Stimulated activated naive CD4-positive, alpha-beta T cell treated with Interleukin-2 at 50 U/mL for 16 hours (primary cell): ENCODE measurements at places on chromosomes 12 and 14.

GRCh38 chr14:39447175-39447661 lies 15.0 kb upstream of the FBXO33 start:
- DNase-seq: no peak

DNA sequence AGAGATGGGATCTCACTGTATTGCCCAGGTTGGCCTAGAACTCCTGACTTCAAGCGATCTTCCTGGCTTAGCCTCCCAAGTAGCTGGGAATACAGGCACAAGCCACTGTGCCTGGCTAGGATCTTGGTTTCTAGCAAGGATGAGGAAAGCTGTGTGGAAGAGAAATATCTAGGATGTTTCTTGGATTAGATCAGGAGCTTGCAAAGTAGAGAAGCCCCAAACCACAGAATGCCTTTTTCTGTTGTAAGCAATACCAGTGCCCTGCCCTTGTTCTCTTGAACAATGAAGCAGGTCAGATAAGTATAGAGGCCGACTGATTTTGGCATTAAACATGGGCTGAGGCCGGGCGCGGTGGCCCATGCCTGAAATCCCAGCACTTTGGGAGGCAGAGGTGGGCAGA lies 44.3 kb upstream of the STRN3 start:
- DNase-seq: no peak

GRCh38 chr12:2825132-2825531 lies 9.7 kb downstream of the NRIP2 start:
- DNase-seq: no peak

GRCh38 chr12:96237465-96238077 lies 43.4 kb downstream of the ELK3 start:
- peak; percentile 63 for DNase-seq

GRCh38 chr12:7695237-7695560 lies 376 bp downstream of the GDF3 start:
- DNase-seq: no peak

DNA sequence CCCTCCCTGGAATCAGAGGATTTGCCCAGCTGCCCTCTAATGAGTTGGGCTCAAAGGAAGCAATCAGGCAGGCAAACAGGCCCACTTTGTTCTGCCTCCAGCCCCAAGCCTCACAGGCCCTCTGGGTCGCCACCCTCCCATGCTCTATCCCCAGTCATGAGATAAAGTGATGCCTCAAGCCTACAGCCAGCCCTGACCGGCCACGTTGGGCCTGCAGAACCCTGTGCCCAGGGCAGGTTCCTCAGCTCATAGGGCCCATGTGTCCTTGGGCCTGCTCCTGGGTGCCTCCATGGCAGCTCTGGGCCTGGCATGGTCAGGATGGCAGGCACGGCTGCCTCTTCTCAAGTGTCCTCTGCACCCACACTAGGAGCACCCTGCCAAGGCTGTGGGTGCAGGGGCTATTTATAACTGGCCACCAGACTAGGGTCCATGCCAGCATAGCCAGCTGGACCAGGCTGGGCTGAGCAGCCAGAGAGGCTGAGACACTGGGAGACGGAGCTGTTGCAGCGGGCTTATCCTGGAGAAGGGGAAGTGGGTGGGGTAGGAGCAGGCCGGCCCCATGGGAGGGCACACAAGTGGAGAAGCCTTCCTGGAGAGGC lies 20.2 kb downstream of the HDAC7 start:
- no peak for DNase-seq

- no peak for DNase-seq
Observed at GRCh38 chr12:12197128-12197527, 69.7 kb downstream of the LRP6 start.

DNA sequence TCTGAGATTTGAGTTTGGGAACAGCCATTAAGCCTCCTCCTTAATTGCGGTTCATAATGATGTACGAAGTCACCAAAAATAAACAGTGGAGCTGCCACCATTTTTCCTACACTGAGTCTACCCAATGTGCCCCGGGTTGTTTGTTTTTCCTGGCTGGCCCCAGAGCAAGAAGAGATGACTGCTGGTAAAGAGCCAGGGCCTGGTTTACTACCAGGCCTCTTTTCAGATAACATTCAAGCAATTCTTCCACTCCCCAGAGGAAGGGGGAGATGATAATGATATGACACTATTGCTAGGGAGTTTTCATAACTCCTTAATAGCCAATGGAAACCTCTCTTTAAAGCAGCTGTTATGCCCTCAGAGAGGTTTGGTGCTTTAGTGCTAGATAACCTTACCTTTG lies 42.3 kb downstream of the BRAP start:
- no peak for DNase-seq

GRCh38 chr12:53219956-53220693 lies 11.9 kb downstream of the RARG start:
- peak; percentile 85 for DNase-seq

GRCh38 chr12:57455374-57456144 lies 452 bp downstream of the INHBE start:
- no peak for DNase-seq

DNA sequence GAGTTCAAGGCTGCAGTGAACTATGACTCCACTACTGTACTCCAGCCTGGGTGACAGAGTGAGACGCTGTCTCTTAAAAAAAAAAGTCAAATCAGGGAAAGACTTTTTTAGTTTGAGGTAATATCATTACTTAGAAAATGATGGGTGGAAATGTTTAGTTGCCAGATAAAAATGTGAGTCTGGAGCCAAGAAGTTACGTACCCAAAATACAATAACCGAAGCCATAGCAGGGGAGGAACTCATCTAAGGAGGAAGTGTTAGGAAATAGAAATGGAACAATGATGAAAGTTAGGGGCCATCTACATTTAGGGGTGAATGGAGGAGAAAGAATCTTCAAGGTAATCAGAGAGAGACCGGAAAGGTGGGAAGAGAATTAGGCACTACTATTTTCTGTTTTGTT lies 98.8 kb downstream of the DACT1 start:
- DNase-seq: no peak

- DNase-seq: peak; percentile 8
Observed at GRCh38 chr12:69329669-69330428, 18.3 kb upstream of the LYZ start.

DNA sequence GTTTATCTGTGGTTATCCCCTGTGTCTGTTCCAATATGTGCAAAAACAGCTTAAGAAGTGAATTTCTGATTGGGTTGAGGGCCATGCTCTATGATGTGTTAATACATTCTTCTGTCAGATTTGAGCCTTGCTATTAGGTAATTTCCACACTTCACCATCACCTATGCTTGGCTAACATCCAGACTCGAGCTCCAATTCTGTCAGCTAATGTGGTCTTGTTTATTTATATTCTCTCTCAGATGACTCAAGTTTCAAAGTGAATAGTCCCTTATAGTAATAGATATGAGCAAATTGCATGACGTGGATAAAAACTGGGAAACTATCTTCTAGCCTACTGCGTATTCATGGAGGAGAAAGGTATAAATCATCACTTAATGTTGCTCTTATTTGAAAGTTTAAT lies 451.3 kb downstream of the SNAPC1 start:
- no peak for DNase-seq

DNA sequence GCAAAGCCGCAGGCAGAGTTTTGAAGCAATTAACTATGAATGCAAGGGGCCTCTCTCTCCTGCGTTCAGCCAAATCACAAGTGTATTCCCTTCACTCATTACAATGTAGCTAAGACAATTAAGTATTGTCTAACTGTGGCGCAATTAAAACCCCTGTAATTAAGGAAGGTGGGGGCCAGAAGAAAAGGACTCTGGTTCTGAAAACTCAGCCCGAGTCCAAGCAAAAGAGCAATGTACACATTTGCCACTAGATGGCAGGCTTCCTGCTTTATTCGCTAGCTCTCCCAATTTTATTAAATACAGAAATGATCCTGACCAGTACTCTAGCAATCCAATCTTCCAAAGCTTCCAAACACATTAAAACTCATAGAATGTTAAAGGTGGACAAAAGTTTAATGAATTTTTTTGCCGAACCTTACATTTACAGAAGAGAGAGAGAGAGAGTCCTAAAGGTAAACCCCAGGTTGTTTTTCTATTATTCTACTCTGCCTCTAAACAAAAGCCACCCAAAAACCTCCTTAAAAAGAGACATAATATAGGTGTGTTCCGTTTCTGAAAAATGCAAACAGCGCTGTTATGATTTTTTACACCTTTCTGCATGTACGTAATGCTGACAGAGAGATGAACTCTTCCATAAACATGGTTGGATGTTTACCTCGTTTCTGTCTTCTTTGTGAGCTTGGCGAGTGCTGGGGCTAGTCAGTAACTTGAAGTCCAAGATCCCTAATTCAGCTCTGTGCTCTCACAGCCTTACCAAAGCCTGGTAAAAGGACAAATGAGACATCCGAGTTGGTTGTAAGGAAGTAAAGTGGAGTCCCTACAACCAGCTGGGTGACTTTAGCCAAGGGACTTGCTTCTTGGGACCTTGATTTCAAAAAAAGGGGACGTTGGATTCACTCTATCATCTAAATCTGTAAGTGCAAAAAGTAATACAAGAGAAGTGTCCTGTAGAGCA lies 50.9 kb upstream of the VASH1 start:
- DNase-seq: no peak

GRCh38 chr14:23577710-23578392 lies 739 bp downstream of the JPH4 start:
- no peak for DNase-seq

- DNase-seq: no peak
Observed at GRCh38 chr14:99698642-99699041, 14.5 kb downstream of the CYP46A1 start.

GRCh38 chr12:11568762-11569478 lies 80.6 kb upstream of the ETV6 start:
- no peak for DNase-seq

- no peak for DNase-seq
Observed at GRCh38 chr12:57614178-57614947, 3.1 kb downstream of the ARHGEF25 start.

DNA sequence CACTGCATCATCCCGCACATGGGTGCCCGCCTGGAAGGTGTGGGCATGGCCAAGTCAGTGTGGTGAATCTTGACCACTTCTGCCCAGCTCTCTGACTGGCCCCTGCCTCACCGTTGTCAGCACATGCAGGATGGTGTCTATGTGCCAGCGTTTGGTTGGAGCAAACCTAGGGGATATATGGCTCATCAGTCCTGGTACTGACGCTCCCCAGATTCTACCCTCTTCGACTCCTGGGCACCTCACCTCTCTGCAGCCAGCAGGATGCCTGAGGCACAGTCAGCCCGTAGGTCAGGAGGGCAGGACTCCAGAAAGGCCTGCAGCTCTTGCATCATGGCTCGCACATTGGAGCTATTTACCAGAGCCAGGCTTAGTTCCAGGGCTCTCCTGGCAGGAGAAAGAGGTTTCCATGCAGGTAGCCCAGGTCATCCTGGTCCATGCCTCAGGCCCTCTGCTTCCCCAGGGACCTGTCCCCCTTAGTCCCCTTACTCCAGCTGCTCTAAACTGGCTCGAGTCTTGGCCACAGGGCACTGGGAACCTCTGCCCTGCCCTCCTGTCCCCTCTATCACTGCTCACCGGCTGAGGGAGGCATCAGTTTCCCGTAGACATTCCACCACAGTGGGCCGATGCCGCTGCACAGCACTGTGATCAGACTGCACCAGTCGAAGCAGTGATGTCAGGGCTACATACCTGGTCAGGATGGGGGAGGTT lies 4.0 kb downstream of the AP1G2 start:
- DNase-seq: no peak

- no peak for DNase-seq
Observed at GRCh38 chr12:55696141-55696540, 11.6 kb downstream of the ITGA7 start.

DNA sequence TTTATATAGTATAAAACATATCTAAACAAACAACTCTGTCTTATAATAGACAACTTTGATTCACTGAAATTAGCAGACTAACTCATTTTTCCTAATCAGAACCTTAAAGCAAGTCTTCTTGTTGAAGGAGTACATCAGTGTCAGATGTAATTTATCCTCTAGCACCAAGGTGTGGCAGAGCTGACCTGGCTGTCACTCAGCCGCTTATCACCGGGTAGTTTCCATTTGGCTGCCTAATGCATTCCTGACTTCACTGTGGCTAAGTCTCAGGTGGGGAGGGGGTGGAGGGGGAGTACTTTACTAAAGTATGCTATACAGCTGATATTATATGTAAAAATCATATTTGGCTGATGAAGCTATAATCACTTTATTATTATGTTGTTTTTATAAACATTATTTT lies 339.9 kb upstream of the RGS6 start:
- no peak for DNase-seq

GRCh38 chr12:120215766-120216735 lies 15.1 kb upstream of the RPLP0 start:
- no peak for DNase-seq

DNA sequence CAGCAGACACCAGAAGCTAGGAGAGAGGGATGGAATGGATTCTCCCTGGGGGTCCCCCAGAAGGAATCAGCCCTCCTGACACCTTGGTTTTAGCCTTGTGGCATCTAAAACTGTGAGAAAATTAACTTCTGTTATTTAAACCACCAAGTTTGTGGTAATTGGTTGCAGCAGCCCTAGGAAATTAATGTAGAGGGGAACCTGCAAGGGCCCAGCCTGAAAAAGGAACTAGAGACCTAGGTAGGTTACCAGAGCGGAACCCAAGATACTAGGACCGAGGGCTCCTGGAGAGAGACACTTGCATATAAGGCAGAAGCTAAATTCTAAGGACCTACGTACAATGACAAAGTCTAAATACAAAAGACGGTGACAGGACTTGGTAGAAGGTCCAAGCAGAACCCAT lies 8.1 kb upstream of the DENND5B start:
- DNase-seq: no peak

DNA sequence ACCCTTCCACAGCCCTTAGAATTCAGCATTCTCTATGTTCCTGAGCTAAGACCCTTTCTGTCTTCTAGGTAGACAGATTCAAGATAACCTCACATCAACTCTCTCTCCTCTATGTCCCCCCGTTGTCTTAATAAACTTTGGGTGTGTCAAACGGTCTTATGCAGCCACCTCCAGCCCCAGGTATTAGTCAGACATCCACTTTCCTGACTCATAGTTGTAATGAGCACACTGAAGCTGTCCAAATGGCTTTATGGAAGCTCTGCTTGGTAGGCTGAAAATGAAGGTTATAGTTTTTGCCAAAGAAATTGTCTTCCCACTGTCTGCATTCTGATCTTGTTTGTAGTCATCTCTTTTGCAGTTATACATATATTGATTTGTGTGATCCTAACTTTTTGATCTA lies 482.0 kb downstream of the RMST start:
- DNase-seq: no peak
